Activated T-cell treated with anti-CD3 and anti-CD28 coated beads, Interleukin-2, amount 50 U/mL, for 4 hours (primary cell): ENCODE measurements at places on chromosomes 3 and 15.

DNA sequence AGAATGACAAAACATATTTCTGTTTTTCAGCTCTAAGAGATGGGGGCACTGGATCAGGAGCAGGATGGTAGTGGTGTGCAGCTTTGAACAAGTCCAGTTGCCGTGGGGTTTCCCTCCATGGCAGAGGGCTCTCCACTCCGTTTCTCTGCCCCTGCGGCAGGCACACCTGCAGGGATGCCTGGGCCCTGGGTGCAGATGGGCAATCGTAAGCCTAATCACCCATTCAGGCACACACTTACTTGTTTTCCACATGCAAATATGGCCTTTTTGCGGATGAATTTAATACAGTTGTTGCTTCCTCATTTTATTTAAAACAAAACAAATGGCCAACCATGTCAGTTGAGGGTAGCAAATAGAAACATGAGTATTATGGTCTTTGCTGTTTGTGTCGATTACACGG lies 85.1 kb downstream of the LPP start:
- no peak for DNase-seq

- DNase-seq, result no peak
These were observed 538.1 kb downstream of the MAGI1 start for GRCh38 chr3:65500398-65501306.

DNA sequence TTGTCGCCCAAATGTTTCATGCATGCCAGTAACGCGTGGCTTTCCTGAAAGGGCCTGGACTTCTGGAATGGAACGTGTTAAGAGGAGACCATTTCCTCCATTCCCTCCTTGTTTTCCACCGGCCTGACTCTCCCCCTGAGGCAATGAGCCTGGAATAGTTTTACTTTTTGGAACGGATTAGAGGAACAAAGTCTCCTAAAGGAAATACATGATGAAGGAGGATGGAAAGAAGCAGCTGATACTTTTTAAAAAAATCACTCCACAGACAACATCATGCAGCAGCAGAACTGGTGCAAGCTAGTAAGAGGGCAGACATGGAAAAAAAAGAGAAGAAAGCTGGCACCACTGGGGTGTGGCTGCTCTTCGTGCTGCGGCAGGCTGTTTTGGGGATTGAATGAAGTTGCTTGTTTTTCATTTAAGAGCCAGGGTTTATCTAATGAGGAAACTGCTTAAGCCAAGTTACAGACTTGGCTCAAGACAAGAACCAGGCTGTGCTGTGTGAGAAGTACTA lies 3.6 kb upstream of the KBTBD12 start:
- no peak for DNase-seq

DNA sequence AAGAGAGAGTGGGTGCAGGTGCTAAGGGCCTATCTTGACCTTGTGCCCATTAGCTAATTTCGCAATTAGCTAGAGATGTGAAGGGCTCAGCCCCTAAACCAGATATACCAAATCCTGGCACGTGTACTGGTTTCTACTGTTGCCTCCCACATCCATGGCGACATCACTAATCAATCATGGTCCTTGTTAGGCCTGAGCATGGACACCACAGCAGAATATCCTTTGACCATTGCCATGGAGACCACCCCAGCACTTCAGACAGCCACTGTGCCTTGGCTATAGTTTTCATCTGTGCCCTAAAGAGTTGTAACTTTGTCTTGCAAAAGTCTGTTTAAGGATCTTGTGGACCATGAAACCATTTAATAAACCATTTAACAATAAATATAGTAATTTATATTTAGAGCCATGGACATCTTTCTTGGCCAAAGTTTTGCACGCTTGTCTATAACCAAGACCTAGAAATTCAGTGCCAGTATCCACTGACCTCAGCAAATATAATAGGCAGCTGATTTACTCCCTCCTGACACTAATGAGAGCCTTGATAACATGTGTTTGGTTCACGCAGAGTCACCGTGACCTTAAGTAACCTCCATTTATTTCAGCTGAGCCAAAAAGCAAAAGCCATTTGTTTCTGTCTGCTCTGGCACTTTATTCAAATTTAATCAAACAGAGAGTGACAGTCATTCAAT lies 43.4 kb downstream of the COLQ start:
- DNase-seq, result no peak

DNA sequence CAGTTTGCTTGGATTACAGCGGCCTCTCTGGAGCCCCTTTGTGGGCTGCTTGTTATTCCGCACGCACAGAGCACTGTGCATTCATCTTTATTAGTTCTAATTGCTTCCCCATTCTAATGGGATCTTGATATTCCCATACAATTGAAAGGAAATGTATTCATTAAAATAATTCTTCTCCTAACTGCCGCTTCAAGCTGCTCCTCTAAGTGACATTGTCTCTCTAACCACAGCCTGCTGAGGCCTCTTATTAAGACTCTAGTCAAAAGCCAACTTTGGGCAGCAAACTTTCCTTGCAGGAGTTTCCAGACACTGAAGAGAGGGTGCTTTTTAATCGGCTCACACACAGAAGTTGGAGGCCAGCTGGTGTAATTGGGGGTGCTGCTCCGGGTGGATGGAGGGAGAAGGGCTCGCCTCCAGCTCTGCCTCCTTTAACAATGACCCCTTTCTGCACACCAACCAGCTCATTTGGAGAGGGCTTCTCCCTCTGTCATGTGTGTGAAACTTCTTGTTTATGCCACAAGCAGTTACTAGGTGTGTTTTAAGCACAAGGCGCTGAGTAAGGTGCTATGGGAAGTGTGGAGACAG lies 5.6 kb upstream of the MAGEF1 start:
- DNase-seq, result no peak

GRCh38 chr3:33007776-33008175 lies 56.3 kb downstream of the CCR4 start:
- DNase-seq, result no peak

DNA sequence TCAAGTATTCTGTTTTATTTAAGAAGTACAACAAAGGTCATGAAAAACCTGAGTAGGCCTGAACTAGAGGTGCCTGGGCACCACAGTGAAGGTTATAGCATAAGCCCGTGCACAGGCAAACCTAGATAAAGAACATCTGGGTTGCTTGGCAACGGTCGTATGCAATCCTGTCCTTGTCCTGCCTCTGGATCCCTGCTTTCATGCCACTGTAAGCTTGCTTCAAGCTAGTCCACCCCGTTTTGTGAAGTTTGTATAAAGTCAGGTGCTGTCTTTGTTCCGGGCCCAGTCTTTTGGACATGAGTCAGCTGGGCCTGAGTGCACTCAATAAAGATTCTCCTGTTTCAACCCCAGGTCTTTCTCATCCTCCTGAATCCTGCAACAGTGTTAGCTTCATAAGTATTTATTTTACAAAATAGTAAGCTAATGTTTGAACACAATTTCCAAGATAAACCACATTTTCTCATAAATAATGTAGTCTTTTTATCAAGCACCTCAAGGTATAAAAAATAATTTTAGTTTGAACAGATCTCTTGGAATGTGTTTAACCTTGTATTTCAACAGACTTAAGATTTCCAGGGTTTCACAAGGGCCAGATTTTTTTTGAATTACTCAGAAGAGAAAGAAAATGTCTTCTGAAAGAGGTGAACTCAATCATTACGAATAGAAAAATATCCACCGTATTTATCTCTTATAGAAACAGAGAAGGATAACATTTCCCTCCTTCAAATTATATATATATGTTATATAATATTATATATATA lies 14.3 kb upstream of the SLC9C1 start:
- no peak for DNase-seq

GRCh38 chr3:136893848-136894443 lies 31.9 kb downstream of the NCK1 start:
- no peak for DNase-seq

- no peak for DNase-seq
These were observed 61.4 kb upstream of the LEKR1 start for GRCh38 chr3:156764751-156765150.

GRCh38 chr3:52026041-52026440 lies 30.3 kb downstream of the DUSP7 start:
- DNase-seq, result no peak

GRCh38 chr3:62332835-62333244 lies 40.5 kb downstream of the FEZF2 start:
- no peak for DNase-seq

- no peak for DNase-seq
These were observed 423.7 kb upstream of the SEMA6D start for GRCh38 chr15:47293466-47294162.

GRCh38 chr15:66294157-66294931 lies 976 bp downstream of the DIS3L start:
- no peak for DNase-seq

GRCh38 chr3:195187609-195188425 lies 83.1 kb downstream of the XXYLT1 start:
- no peak for DNase-seq

DNA sequence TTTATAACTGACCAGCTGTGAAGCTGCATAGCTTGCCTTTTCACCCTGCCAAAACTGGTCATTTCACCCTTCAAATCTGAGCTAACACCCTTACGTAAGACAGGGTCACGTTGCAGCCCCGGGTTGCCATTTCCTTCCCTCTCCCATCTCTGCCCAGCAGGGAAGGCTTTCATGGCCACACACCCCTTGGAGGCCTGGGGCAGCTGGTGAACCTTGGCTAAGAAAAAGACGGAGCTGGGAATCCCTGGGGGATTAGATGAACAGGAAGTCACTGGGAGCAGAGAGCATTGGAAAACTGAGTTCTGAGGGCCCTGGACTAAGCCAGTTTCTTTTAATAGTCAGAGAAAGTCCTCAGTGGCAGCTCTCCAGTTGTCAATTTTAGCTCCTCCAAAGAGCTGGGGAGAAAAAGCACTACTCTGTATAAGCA lies 67.8 kb downstream of the TTC23 start:
- no peak for DNase-seq

- DNase-seq, result no peak
These were observed 224.6 kb downstream of the GREM1 start for GRCh38 chr15:32942401-32942841.

DNA sequence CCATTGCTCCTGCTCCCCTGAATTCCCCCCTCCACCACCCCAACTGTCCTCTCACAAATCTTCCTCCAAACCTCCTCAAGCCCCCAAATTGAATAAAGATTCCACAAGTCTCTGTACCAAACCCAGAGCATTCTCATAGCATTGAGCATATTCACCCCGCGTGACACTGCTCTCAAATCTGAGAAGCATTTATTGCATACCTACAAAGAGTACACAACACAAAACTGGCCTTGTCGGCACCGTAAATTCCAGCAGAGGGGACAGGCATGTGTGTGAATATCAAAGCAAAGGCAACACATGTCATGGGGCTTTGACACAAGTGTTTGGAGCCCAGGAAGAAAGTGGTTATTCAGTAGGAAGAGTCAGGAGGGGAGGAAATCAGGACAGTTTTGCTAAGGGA lies 2.6 kb downstream of the CLDN18 start:
- DNase-seq, result no peak

- no peak for DNase-seq
These were observed 170.4 kb downstream of the FHIT start for GRCh38 chr3:61080737-61081445.

DNA sequence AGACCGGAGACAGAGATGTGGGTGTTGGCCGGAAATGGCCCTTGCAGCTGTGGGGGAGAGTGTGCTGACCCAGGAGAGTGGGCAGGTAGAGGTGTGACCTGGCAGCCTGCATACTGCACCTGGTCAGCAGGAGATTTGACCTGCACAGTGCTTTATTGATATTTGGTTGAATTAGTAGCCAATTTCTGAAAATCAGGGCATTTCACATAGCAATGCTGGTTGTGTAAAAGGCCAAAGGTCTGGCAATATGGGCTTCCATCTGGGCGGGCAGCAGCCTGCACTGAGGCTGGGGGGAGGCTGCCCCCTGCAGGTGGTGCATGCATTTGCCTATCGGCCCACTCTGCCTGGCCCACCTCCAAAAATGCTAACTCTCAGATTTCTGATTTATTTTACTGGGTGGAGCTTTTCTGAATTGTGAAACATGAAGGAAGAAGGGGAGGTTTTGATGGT lies 9.4 kb upstream of the MGLL start:
- DNase-seq, result no peak

GRCh38 chr15:85280203-85280602 lies 100.2 kb upstream of the AKAP13 start:
- DNase-seq, result no peak

DNA sequence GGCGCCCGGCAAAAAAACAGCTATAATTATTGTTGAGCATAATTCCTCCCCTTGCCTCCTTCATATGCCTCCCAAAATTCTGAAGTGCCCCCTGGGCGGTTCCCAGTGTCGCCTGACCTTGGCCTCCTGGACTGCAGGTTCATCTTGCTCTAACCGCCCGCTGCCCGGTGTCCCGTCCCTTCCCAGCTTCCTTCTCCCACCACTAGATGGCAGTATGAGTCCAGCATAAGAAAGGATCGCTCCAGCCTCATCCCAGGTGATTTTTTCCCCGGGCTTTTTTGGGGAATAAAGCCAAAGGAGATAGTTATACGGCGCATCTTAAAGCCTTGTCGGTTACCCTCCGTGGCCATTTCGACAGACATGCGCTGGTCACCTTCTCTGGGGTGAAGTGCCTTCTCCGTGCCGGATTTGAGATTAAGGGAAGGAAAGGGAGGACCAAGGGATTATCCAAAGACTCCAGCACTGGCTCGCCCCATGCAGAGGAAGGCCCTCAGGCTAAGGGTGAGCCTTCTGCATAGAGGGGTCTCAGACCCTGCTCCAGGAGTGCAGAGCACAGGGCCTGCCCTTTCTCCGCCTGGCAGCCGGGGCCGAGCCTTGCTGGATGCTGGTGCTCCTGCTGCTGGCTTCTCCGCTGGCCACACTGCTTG lies 45.8 kb upstream of the TRA2B start:
- DNase-seq, result peak; percentile 47

DNA sequence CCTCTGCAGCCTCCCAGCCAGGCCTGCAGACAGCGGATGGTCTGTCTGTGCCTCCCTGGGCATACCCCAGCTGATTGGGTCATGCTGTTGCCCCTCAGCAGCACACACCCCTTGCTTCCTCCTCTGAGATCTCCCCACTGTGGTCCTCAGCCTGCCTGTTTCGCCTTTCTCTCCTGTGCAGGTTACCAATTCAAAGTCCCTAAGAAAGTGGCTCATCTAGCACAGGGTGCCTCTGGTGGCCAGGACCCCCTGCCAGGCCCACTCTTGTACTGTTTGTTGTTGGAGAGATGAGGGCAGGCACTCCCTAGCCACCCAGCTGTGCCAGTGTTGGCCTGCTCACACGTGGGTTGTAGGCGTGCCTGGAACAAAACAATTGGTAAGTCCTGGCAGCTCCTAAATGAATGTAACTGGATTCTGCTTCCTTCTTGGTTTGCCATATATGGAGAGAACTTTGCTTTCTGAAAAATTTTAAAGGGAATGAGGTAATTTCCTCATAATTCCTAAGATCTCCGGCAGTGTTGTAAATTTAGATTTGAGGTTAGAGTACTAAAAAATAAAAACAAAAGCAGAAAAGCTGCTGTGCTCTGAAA lies 213.2 kb upstream of the IL12A start:
- no peak for DNase-seq

- DNase-seq, result no peak
These were observed 11.2 kb downstream of the C3orf52 start for GRCh38 chr3:112097378-112097777.
